Stimulated activated CD8-positive, alpha-beta memory T cell treated with anti-CD3 and anti-CD28 coated beads, Interleukin-12 subunit alpha, Interleukin-12 subunit beta, amount 100 ng/mL, for 4 hours (primary cell): ENCODE measurements at places on chromosomes 3 and 15.

DNA sequence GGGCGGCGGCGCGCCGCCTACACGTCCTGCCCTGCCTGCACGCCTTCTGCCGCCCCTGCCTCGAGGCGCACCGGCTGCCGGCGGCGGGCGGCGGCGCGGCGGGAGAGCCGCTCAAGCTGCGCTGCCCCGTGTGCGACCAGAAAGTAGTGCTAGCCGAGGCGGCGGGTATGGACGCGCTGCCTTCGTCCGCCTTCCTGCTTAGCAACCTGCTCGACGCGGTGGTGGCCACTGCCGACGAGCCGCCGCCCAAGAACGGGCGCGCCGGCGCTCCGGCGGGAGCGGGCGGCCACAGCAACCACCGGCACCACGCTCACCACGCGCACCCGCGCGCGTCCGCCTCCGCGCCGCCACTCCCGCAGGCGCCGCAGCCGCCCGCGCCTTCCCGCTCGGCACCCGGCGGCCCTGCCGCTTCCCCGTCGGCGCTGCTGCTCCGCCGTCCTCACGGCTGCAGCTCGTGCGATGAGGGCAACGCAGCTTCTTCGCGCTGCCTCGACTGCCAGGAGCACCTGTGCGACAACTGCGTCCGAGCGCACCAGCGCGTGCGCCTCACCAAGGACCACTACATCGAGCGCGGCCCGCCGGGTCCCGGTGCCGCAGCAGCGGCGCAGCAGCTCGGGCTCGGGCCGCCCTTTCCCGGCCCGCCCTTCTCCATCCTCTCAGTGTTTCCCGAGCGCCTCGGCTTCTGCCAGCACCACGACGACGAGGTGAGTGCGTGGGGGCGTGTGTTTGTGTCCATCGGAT, 602 bp downstream of the TRIM71 start:
- no peak for DNase-seq

- DNase-seq: no peak
These were observed 90.7 kb upstream of the ICE2 start for GRCh38 chr15:60569596-60569995.

DNA sequence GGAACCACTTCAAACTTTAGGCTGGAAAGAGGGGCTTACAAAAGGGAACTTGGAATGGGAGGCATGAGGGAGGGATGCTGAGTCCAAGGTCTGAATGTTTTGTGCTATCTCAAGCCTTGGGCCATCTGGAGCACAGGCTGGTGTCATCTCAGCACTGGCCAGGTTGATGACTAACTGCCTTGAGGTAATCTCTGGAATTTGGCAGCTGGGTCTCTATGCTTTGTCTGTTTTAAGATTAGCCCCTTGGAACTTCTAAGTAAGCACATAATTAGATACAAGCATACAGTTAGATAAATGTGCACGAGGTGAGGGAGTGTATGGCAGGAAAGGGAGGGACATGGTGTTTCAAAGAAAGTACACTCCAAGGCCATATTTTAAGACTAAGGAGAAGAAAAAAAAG, 252.4 kb upstream of the CCDC54 start:
- no peak for DNase-seq

DNA sequence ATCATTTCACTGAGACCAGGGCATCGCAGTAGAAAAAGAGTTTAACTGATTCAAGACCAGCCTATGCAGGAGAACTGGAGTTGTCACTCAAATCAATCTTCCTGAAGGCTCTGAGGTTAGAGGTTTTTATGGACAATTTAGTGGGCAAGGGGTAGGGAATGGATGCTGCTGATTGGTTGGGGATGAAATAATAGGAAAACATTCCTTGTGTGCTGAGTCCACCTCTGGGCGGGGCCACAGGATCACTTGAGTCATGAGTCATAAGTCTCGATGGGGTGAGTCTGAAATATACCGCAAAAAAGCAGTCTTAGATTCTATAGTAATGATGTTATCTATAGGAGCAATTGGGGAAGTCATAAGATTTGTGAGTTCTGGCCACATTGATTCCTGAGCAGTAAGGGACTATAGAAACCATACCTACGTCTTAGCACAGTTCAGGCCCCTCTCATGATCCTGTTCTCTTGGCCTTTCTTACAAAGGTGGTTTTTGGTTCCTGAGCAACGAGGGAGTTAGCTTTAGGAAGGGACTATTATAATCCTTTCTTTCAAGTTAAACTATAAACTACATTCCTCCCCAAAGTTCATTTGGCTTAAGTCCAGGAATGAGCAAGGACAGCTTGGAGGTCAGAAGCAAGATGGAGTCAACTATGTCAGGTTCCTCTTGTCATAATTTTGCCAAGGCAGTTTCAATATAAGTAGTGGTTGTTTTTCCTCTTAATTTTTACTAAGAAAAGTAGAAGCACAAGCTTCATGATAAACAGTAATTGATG, 2.7 kb upstream of the OPA1 start:
- no peak for DNase-seq

GRCh38 chr3:114674036-114674435, 380.2 kb downstream of the TIGIT start:
- DNase-seq: no peak

DNA sequence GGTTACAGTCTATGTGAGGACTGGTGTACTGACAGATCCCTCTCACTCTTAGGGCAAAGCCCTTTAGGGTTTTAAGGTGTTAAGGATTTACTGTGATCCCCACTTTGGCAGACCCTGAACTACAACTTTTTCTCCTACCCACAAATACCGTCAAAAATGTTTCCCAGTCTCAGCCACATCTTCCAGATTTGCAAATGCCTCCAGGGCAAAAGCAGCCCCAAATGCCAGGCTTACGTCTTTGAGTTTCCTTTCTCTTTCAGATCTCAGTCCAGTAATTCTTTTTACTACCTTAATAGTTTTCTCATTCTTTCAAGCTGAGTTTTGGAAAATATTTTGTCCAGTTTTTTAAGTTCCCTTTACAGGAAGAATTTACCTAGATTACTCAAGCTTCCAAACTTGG, 13.4 kb upstream of the ITGA11 start:
- DNase-seq: no peak

DNA sequence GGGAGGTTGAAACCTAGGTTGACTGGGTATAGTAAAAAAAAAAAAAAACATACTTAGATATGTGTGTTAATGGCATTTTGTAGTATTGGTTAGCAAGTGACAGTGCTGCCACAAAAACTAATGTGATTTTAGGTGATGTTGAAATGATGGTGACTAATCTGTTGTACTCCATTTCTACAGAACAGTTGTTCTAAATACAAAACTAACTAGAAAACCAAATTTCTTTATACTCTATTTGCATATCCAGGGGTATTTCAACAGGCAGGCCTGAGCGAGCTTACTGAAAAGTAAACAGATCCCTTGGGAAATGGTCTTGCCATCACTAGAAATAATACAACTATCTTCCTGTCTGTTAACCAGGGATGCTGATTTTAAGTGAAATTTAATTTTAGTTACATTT, 20.5 kb downstream of the TSC22D2 start:
- DNase-seq: no peak

GRCh38 chr3:52494886-52495495, at the start of gene STAB1:
Gene STAB1, plus strand, starts transcription at chr3:52495338. Its CDS starts 76 bp downstream, at chr3:52495414.
- no peak for DNase-seq

- DNase-seq: no peak
These were observed 103.5 kb downstream of the TBC1D2B start for GRCh38 chr15:77974098-77974414.

DNA sequence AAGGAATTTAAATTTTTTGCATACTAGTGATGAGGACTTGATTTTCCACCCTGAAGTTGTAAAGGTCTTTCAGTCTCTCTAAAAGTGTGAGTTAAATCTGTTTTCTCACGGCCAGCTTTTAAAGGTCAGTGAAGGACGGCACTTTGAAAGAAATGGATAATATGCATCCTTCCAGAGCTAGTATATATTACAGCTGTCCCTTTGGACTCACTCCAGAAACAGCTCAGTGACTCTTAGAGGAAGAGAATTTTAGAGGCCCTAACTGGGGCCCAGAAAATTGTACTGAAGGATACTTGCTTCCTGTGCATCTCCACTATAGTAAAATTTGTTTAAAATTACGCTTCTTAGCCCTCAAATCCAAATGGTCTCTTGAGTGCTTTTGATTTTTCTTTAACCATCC, 41.6 kb downstream of the PIK3CA start:
- no peak for DNase-seq

DNA sequence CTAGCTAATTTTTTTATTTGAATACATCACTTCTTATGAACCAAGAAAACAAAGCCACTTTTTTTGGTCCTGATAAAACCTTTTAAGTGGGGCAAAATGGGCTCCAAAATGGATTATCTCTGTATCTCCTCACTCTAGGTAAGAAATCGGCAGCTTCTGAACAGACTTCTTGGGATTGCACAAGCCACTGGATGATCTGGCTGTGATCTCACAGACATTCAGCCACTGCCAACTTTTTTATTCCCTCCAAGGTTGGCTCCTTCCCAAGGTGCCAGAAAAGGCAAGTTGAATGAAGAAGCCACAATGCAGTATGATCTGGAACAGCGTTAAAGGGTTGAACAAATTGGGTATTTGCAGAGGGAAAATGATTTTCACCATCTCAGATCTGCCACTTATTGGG, 73.2 kb downstream of the PRICKLE2 start:
- no peak for DNase-seq

- DNase-seq: no peak
These were observed 185.6 kb upstream of the MRPL3 start for GRCh38 chr3:131688370-131688769.

GRCh38 chr3:61897848-61898247, 336.5 kb downstream of the PTPRG start:
- DNase-seq: no peak
